ENCODE measurements at places on chromosomes 12 and 14.

DNA sequence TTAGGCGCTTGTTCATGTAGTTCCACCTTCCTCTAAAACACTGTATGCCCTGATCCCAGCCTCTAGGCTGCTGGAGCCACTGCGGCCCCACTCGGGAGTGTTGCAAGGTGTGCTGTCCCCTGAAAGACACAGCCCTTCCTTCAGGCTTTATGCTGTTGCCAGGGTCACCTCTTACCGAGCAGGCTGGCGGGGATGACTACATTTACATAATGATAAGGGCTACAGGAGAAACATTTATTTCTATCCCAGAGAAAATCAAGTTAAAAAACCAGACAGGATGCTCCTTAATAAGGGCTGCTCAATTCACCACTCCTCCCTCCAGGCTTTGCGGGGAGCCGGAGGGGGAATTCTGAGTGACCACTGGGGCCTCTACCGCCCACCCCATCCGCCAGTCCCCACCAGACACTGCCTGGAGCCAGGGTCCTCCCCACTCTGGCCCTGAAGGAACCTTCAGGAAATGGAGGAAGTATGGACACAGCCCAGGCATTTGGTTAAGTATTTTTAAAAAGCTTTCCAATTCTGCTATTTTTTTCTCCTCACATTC is 200.6 kb downstream of the TTC7B start:
- no peak for DNase-seq

GRCh38 chr12:737122-737739 is 15.1 kb upstream of the WNK1 start:
- no peak for DNase-seq

- DNase-seq = no peak
These were observed 96.9 kb downstream of the FIGNL2 start for GRCh38 chr12:51751661-51752060.

- DNase-seq = no peak
These were observed 58.7 kb downstream of the ST8SIA1 start for GRCh38 chr12:22275843-22276242.

DNA sequence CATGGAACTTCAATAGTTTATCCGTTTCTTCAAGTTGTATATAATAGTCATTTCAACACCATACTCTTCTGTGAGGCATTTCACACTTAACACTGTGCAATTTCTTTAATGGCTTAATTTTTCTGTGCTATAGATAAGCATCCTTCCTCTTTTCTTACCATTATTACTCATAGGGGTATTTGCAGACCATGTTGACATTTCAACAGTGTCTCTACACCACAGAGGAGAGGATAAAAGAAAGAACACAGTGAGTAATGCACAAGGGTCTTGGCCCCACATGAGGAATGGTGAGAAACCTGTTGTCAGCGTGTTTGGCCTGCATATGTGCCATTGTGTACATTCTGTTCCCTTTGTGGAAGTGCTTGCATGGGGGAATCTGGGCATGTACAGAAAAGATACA is 421.5 kb upstream of the MDGA2 start:
- DNase-seq = no peak

DNA sequence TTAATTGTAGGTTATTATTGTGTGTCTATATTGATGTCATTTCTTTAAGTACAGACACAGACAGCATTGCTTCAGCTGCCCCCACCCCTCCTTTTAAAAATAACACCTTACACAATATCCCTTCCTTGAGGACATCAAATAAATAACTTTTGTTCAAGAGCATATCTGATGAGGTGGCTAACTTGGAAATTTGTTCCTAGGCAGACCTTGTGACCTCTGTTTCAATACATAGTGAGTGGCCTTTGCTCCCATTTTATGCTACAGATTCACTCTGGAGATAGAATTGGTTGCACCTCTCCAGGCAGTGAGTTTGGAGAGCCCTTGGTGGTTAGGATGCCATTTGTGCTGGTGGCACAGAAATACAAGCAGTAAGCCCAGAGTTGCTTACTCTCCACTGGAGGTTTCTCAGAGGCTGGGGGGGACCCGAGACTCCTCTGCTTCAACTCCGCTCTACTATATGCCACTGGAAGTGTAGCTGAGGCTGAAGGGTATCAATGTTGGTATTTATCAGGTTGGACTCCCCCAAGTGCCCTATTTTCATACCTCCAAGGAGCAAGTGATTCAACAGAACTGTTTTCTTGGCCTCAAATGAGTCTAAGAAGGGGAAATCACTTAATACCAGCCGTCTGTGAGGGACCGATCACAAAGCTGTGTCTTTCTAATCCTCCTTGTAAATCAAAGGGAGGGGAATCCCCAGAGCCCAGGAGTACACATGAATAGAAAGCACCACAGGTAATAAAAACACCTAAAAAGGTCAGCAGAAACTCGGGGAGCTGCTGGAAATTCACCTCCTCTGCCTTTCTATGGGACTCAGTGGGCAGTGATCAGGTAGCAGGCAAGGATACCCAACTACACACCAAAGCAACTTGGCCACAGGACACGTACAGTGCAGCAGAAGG is 463.1 kb downstream of the RAD51B start:
- DNase-seq = no peak

GRCh38 chr14:102911991-102912761 is 10.3 kb upstream of the AMN start:
- DNase-seq = no peak

DNA sequence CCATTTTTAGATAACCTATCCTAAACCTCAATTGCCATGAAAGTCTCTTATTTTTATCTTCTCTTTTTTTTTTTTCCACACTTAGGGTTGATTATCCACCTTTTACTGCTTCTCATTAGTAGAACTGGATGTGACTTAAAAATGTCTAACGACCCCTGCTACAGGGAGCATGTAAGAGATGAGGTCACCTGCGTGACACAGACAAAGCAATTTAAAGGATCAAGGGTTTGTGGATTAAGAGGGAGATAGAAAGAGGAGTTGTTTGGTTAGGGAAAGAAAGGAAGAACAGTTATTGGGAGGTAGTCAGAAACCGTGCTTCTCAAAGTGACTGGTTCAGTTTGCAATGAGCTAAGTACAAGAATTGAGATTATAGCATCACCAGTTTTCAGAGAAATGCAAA is 239.1 kb downstream of the ALX1 start:
- no peak for DNase-seq

DNA sequence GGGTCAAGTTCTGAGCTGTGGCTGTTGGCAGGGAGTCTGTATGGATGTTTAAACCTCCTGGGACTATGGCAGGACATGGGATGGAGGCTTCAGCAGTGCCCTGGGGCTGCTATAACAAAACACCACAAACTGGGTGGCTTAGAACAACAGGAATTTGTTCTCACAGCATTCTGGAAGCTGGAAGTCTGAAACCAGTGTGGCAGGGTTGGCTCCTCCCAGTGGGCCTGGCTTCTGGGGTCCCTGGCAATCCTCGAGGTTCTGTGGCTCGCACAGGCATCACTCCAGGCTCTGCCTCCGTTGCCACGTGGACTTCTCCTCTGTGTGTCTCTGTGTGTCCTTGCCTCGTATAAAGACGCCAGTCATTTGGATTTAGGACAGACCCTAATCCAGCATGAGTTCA is 39.9 kb downstream of the FZD10 start:
- no peak for DNase-seq

DNA sequence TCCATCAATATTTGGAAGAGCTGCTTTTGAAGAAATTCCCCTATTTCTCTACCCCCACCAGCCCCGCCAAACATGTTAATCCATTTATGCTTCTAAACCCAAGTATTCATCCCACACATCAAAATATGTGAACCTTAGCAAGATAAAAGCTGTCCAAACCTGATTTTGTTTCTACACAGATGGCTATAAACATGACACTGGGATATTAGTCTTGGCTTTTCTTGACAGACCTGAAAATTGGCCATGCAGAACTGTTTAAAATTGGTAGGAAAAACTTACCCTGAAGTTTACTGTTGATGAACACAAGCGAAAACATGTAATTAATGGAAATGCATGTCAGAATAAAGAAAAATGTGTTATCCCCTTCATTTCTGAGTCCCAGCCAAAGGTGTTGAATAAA is 370.0 kb downstream of the EGLN3 start:
- no peak for DNase-seq

- DNase-seq = no peak
These were observed 523.2 kb upstream of the CCDC196 start for GRCh38 chr14:65962952-65963351.

- no peak for DNase-seq
These were observed 36.6 kb upstream of the SPPL3 start for GRCh38 chr12:120940799-120941198.

GRCh38 chr12:114476159-114476558 is 70.2 kb upstream of the TBX5 start:
- no peak for DNase-seq
